ENCODE measurements at places on chromosomes 11 and 22. TPM values are rescaled to one million over a fixed set of nuclear protein-coding genes. Genes with fewer than 3 reads are reported as not detected.

Gene KDELR3
- 6.5 TPM for total RNA-seq

Gene GRK2
- 31.7 TPM for total RNA-seq

Gene OR2AG2
- 0.99 TPM for total RNA-seq

Gene TUBGCP6
- 33.9 TPM for total RNA-seq

Gene KCNQ1
- 0.67 TPM for total RNA-seq

Gene PPFIBP2
- total RNA-seq = 8.3 TPM

Gene SNAP29
- total RNA-seq = 25.4 TPM

Gene CHRNA10
- total RNA-seq = 2.1 TPM

Gene HSPA8
- total RNA-seq = 1,127 TPM

Gene TIGD3
- not detected for total RNA-seq

Gene C1QTNF5
- total RNA-seq = not detected

Gene THAP7
- 23.6 TPM for total RNA-seq

Gene FOLR2
- not detected for total RNA-seq

Gene DNAL4
- 20.7 TPM for total RNA-seq

Gene IL17RA
- total RNA-seq = 17.5 TPM

Gene VWCE
- 0.50 TPM for total RNA-seq

Gene IGF2
- total RNA-seq = under 0.01 TPM

Gene CD3D
- total RNA-seq = not detected

Gene SCN3B
- total RNA-seq = 1.2 TPM

Gene HBE1
- not detected for total RNA-seq

Gene SYCE3
- total RNA-seq = 2.0 TPM

Gene DGCR6
- 2.3 TPM for total RNA-seq

Gene TBX10
- not detected for total RNA-seq

Gene SLC6A5
- under 0.01 TPM for total RNA-seq

Gene DESI1
- total RNA-seq = 40.2 TPM

Gene THOC5
- total RNA-seq = 56.2 TPM

Gene ENTHD1
- total RNA-seq = not detected

Gene LDHAL6A
- total RNA-seq = not detected

Gene KCNQ1OT1
- 0.82 TPM for total RNA-seq

Gene CEND1
- not detected for total RNA-seq

Gene CLP1
- 13.0 TPM for total RNA-seq

Measured in mammary epithelial cell (primary cell).